ENCODE measurements at places on chromosomes 5 and 9.

GRCh38 chr5:71809446-71809845, 90.4 kb downstream of the CARTPT start:
- DNase-seq = no peak

DNA sequence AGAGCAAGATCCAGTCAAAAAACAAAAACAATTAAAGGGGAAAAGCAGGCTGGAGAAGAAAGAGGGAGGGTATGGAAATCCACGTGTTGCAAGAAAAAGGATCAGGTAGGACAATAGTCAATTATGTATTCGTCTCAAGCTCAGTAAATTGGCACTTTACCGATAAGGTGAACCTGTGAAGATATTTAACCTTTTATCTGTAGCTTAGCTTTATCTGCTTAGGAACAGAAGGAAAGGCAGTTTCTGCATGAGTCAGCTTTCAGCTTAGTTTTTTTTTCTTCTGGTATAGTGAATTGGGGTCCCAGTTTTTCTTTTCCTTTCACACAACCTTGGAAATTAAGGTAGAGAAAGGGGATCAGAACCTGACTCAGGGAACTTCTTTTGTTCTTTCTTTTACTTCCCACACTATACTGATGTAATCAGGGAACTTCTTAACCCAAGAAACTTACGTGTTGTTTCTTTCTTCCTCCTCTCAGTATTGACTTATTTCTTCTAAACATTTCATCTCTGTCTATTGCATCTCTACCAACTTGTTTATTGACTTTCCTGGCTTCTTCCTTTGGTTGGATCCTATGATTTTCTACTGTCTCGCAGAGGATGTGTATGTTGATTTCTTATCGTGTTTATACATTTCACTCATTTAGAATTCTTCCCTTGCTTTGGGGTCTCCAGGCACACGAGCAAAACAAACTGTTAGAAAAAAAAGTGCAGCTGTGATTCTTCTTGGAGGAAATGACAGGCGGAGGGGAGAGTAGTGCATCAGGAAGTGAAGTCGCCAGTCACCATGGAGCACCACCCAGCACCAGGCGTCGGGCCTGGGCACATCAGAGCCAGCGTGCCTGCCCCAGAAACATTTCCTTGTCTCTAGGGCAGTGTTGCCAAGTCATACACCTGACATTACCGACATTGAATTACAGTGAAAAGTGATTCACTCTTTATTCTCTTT, 123.0 kb upstream of the LHFPL2 start:
- no peak for DNase-seq

DNA sequence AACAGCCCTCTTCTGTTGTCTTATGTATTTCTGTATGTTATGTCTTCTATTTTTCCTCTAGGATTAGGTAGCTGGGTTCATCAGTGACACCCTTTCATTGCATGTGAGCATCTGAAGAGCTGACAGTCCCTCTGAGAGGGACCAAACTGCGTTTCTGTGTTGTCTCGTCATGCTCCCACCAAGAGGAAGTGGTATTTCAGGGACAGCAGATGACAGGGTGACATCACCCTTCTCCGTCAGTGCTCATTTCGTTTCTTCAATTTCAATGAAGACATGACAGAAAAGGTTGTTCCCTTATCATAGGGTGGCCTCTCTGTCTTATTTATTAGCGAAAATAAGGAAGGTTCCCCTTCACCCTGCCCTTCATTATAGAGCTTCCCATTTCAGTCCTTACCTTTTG, 225.9 kb upstream of the NR4A3 start:
- no peak for DNase-seq

DNA sequence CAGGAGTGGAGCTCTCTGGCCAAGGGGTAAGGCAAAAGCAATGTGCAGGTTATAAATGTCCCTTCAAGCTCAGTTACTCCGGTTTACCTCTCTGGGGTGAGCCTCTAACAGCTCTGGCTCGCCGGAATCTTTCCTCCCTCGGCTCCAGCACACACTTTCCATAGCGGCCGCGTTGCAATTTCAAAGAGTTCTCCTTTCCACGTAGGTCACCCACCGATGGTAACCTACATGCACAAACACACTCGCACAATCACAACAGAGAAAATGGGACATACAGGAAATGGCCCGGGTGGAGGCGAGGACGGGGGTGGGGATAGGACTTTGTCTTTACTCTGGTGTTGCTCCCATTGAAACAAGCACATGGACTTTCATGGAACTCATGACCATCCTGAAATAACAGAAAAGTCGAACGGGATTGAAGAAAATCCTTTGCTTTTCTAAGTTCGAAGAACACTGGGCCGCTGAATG, 1.2 kb downstream of the LHFPL2 start:
- no peak for DNase-seq

GRCh38 chr5:161340012-161340411, 206.5 kb downstream of the GABRB2 start:
- DNase-seq = no peak

DNA sequence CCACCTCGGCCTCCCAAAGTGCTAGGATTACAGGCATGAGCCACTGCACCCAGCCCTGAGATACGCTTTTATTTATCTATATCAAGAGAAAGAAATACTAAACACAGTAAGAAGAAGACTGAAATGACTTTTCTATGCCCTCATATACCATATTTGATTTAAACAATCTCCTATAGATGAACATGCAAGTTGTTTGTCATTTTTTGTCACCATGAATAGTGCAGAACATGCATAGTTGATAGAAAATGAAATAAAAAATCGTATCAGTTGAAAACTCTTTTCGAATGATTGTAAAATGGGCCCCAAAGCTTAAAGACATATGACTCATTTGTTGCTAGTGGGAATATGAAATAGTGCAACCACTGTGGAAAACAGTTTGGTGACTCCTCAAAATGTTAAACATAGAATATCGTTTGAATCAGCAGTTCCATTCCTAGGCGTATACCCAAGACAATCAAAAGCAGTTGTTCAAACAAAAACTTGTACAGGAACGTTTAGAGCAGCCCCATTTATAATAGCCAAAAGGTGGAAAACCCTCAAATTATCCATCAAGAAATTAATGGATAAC, 61.4 kb upstream of the ANKH start:
- DNase-seq = no peak

DNA sequence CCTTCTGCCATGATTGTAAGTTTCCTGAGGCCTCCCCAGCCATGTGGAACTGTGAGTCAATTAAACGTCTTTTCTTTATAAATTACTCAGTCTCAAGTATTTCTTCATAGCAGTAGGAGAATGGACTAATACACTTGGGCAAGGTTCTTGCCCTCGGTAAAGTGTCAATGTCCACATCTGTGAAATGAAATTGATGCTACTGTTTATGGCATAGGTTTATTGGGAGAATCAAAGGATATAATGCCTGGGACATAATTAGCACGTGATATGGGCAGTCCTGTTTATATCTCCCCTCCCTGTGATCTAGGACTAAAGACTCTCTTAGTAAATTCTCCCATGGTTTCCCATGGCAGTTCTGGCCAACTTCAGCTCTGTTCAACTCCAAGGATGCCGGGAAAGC, 19.4 kb downstream of the TMEM174 start:
- no peak for DNase-seq

- no peak for DNase-seq
Measured at GRCh38 chr5:126433701-126434100, 10.5 kb downstream of the GRAMD2B start.

GRCh38 chr9:134204041-134204440, 39.7 kb upstream of the RNU6ATAC start:
- no peak for DNase-seq

- no peak for DNase-seq
Measured at GRCh38 chr9:110136802-110137201, 71.2 kb downstream of the C9orf152 start.

DNA sequence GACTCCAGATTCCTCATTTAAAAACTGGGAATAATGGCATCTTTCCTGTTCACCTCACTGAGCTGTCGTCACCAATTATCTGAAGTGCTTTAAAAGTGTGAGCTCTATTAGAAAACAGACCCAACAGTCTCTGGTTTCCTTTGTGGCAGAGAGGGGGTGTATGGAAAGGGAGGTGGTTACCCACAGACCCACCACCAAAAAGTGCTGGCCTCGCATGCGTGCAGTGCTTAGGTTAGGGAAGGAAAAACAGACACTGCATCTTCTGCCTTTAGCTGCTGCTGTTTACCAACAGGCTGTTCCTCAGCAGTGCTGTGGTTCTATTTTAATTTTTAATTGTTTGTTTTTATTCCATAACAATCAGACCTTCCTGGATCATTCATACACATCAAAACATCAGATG, 249.6 kb downstream of the PIK3R1 start:
- no peak for DNase-seq

GRCh38 chr9:78187763-78188484, 48.0 kb upstream of the CEP78 start:
- no peak for DNase-seq

DNA sequence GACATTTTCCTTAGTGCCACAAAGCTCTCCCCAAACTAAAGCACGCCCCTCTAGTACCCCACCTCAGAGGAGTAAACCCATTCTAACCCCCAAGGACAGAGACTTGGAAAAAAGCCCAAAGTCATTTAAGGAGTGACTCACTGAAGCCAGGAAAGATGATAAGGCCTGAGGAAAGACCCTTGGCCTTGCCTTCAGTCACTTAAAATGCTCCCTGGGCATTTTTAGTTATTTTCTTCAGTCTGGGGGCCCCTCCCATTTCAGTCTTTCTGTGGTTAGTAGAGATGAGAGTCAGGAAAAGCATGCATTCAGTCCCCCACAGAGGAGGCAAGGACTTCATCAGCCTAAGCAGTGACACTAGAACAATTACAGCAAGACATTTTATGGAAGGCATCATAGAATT, 13.7 kb upstream of the TLX3 start:
- DNase-seq = no peak

GRCh38 chr5:153211076-153211475, 279.4 kb upstream of the GRIA1 start:
- DNase-seq = no peak

GRCh38 chr5:142475102-142475513, 150.3 kb upstream of the SPRY4 start:
- DNase-seq = no peak

GRCh38 chr9:110048976-110049698, 158.8 kb downstream of the C9orf152 start:
- no peak for DNase-seq

DNA sequence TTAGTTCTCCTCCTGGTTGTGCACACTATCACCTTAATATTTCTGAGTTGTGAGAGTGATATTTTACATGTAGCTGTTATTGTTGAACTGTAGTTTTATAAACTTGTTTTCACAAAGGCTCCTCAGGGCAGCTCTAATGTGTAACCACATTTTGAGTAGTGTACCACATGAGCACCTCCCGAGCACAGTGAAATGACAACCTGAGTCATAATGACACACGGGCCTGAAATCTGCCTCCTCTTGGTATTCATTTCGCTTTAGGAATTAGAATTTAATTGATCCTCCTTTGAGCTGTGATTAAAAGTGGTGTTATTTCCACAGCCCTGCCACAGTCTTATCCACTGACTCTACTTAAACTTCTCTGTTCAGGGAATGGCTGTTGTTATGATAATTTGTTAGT, 7.9 kb downstream of the MTRR start:
- DNase-seq = no peak

GRCh38 chr5:6822068-6822467, 108.8 kb downstream of the TENT4A start:
- no peak for DNase-seq

- no peak for DNase-seq
Measured at GRCh38 chr9:110013064-110013463, 194.9 kb downstream of the C9orf152 start.

- no peak for DNase-seq
Measured at GRCh38 chr9:120761006-120761405, 32.2 kb downstream of the FBXW2 start.

DNA sequence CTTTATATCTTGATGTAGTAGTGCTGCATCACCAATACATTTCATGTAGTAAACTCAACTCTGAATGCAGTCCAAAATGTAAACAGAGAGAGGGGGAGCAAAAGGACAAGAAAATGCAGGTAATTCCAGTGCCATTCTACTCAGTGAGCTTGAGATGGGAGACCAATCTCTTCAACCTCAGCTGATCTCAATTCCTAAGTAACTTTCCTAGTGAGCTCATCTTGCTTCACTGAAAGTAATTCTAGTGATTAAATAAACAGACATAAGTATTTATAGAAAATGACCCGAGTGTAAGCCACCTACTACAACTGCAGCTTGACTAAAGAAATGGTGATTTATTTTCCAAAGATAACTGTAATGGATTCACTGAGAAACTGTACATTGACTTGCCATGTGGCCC, 424.5 kb downstream of the DMRT2 start:
- DNase-seq = no peak

DNA sequence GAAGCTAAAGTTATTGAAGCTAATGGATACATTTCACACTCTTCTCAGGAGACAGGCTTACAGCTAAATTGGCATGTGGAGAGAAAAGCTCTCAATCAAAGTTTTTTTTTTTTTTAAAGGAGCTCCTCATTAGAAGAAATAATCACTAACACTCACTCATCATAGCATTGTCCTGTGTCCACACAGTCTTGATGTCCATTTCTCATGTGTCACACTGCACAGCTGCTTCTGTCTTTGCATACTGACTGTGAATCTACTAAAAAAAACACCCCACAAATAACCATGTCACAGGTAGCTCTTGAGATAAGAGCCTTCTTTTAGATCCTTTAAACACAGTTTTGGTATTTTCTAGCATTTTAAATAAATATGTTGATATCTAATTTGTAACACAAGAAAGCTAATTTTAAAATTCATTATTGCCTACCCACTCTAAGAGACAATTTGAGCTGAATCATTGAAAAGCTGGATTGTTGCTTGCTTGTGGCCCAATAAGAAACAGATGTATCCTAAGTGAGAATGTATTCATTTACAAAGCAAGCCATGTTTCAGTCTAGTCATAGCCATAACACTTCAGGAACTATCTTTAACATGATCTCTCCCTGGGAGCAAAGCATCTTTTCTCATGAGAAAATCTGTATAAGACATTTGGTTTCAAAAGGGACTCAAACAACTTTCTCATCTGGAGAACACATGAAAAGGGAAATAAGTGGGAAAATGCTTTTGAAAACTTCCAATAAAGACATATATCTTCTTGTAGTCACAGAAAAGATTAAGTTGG, 48.1 kb upstream of the PCSK1 start:
- no peak for DNase-seq

DNA sequence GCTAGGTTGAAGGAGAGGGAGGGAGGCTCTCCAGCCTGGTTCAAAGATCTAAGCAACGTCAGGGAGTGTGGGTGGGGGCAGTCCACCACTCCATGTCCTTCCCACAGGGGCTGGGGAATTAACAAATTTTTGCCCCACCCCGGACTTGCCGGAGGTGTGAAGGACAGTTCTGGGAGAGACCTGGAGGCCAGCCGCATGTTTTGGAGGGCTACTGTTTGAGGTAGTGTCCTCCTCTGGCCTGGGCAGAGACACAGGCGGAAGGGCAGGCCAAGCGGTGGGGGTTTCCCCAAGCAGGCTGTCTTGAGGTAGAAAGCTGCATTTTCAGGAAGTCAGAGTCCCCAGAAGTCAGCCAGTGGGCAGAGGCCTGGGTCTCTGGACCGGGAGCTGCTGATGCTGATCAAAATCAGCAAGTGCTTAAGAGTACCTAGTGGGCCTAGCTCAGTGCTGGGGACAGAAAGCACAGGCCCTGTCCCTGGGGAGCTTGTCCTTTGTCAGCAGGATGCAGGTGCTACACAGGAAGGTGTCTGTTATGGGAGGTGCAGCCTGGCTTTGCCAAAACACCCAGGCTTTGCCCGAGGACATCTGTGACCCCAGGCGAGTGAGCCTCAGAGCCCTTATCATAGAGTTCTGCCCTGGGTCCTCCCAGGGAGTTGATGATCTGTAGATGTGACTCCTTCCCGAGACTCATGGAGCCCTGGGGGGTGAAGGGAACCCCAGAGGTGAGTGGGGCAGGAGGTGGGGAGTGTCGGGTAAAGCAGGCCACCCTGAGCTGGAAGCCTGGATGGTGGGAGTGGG, 18.5 kb downstream of the JADE2 start:
- no peak for DNase-seq

- no peak for DNase-seq
Measured at GRCh38 chr5:131496400-131496713, 138.7 kb downstream of the RAPGEF6 start.

Data from NCI-H1694 treated with DMSO at 0.1 percent for 48 hours (cell line).